ENCODE measurements at places on chromosomes 5 and 9. TPM values are rescaled to one million over a fixed set of nuclear protein-coding genes. Genes with fewer than 3 reads are reported as not detected.
A peak's percentile ranks its signal among the peaks of the same experiment; 100 is the strongest.

DNA sequence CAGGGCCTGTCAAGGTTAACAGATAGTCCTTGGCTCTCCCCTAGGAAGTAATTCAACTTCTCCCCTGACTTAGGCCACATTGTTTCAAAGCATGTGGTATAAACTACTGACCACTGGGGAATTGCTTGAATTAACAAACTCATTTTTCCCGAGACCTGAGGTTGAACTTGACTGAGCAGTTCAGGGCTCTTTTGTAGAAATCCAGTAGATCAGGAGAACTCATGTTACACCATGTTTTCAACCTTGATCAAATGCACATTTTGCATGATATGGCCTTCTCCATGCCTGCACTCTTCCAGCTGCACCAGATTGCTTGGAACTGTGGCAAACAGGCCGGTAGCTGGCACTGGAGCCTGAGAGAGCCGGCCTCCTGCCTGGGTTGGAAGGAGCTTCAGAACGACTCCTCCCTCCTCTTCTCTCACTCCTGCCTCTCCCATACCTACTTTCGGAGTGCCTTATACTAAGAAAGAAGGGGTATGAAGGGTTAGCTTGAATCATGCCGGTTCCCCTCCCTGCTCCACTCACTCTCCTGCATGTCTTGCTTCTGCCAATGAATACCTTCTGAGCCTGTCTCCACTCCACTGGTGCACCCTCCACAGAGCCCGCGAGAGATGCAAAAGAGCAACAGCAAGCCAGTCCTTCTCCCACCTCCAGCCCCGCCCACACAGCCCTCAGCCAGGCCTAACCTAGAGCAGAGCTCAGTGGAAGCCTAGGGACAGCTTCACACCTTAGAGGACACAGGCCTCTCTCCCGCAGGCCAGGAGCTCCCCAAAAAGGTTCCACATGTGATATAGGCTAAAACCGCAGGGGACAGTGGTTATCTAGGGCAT lies 159.4 kb downstream of the MACROH2A1 start:
- no peak for DNase-seq

- DNase-seq = no peak
Observed at GRCh38 chr5:110177729-110178128, 488.0 kb downstream of the MAN2A1 start.

- DNase-seq = no peak
Observed at GRCh38 chr9:98185021-98185567, 7.3 kb downstream of the CORO2A start.

DNA sequence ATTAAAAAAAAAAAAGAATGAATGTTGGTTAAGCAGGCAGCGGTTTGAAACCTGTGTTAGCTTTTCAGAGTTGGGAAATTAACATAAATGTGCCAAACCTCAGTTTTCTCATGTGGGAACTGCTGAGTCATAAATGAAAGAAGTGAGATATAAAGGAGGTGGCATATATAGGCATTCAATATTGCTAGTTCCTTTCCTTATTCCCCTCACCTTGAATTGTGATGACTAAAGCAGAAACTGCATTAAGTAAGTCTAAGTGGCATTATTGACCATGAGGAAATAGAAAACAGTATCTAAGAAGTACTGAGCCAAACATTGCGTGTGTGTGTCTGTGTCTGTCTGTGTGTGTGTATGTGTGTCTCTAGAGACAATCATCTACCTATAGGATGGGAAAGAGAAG lies 691.2 kb downstream of the TLR4 start:
- DNase-seq = no peak

DNA sequence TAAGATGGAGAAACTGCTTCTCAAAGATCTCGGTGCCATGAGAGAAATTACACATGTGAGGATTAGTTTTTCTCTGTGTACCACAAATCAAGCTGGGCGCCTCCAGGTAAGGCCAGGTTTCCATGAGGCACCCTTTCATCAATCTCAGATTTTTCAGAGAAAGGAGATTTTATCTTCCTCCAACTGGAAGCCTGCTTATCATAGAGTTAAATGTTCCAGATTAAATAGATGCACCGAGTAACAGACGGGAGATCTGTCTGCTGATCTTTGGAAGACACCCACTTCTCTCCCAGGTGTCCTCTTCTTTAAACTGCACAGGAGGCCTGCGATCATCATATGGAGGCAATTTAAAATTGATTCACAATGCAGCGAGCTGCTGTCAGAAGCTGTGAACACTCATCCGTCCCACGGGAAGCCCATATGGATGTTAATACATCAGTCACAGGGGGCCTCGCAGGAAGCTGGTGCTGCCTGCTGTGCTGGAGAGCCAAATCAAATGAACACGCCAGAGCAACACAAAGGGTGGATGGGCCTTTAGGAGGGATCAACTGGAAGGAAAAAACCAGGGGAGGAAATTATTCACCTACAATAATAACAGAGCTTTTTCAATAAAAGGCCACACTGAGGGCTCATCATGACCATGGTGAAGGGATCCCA lies 93.3 kb downstream of the TLE1 start:
- DNase-seq = no peak

- DNase-seq = no peak
Observed at GRCh38 chr9:101054657-101055056, 26.1 kb downstream of the PLPPR1 start.

- DNase-seq = no peak
Observed at GRCh38 chr5:180852495-180852894, 8.6 kb downstream of the ZFP62 start.

- no peak for DNase-seq
Observed at GRCh38 chr5:73950441-73950873, 324.5 kb downstream of the ARHGEF28 start.

DNA sequence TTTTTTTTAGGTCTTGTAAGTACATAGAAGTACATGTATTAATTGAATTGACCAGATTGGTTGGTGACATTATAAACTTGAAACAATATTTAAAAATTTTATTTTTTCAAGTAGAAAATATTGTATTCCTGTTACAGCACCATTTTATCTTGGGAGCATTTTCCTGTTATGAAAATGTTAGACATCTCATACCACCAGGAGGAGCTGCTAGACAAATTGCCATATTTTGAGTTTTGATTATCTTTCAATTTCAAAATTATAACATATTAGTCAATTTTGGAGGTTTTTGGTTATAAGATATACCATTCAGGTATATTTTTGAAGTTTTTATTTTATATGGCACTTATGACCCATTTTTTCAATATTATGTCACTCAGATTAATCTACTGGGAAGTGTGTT lies 84.4 kb downstream of the CNTLN start:
- no peak for DNase-seq

DNA sequence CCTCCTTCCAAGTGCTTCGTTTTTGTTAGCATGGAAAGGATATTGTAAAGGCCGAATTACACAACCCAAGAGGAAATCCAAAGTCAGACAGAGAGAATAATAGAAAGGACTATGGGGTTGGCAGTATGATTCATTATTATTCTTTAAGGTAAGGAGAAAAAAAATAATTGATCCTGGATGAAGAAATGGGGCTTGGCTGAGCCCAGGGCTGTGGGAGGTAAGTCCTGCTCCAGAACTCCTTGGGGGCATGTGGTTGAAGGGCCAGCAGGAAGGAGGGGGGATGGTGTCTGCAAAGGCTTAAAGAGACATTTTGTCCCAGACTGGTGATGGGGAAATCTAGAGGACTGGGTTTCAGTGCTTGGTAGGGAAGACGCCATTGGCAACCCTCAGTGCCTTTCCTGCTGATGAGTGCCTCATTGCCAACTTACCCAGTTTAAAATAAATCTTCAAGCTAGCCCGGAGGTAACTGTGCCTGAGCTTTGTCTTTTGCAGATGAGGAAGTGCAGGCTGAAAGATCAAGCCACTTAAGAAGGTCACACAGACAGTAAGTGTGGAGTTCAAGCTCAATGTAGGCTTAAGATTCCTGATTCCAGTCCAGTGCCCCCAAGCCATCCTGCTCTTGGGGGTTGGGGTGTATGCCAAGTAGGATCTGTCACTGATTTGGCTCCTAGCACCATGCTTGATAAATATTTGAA lies 30.2 kb downstream of the FOXI1 start:
- DNase-seq = no peak

- peak; percentile 64 for DNase-seq
Observed at GRCh38 chr5:147857302-147858129, 21.0 kb upstream of the SCGB3A2 start.

DNA sequence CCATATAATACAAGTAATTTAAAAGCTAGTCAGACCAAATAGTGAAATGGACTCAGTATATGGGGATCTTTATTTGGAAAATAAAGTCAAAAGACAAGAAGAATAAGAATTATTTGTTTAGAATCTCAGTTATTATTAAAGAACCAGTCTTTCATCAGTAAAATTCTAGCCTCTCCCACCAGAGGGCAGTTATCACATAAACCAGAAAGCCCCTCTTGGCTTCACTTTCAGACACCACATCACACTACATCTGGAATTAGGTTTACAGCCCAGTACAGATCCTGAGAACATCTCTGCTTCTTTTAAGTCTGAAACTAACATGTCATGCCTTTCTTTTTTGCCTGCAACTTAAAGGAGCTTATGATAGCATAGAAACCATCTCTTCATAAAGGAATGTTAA lies 12.2 kb upstream of the HSPB3 start:
- DNase-seq = peak; percentile 28

GRCh38 chr9:101200852-101201251 lies 172.3 kb downstream of the PLPPR1 start:
- DNase-seq = no peak

DNA sequence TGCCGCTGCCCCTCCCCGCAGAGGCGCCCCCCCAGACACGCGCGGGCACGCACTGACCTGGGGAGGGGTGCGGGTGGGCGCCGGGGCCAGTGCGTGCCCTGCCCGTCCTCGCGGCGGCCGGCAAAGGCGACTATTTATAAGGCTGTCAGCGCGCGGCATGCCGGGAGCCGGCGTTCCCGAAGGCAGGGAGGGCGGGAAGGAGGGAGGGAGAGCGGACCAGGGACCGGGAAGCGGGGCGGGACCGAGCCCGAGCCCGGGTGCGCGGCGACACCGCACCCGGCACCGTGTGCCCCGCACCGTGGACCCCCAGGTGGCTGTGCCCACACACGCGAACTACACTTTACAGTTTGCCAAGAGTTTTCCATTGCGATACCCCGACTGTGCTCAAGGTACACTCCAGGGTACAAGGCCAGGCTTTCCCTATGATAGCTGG lies at the start of gene AK1:
Gene AK1 (minus strand): TSS at position 110 of the 433 bp plus-strand sequence. CDS start 3,058 bp downstream, outside the sequence.
- no peak for DNase-seq

DNA sequence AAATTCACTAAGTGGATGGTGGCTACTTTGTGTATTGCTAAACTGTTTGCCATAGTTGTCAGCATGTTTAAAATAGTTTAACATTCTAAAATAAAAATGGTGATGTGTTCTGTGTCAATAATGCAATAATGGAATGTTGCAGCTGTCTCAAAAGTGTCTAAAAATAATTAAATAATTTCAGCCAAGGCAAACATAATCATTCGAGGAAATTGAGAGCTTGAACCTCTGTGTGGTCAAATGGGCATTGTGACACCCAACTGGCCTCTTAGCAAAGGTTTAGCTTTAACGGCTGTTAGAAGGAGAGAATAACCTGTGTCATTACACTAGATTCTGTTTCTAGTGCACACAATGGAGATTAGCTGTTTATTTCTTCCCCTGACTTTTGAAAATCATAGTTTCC lies 278.5 kb downstream of the TMEM167A start:
- no peak for DNase-seq

- DNase-seq = no peak
Observed at GRCh38 chr5:115374057-115374775, 77.8 kb upstream of the CCDC112 start.

DNA sequence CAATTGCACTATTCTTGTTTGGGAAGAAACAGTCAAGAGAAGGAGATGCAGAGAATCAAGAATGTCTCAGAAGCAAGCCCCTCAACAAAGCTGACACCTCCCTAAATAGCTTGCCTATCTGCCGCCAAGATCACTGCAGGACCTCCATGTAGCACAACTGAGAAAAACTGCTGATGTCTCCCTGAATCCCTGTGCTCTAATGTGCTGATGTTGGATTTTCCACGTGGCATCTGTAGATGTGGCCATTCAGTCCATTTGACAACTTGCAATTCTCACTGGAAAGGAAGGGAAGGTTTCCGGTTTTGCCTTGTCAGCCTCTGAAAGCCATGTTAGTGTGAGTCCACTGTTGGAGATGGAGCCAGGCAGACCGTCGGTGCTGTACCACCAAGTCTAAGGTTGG lies 374.0 kb downstream of the DIRAS2 start:
- no peak for DNase-seq

- no peak for DNase-seq
Observed at GRCh38 chr9:131631306-131631705, 86.0 kb downstream of the PRRT1B start.

DNA sequence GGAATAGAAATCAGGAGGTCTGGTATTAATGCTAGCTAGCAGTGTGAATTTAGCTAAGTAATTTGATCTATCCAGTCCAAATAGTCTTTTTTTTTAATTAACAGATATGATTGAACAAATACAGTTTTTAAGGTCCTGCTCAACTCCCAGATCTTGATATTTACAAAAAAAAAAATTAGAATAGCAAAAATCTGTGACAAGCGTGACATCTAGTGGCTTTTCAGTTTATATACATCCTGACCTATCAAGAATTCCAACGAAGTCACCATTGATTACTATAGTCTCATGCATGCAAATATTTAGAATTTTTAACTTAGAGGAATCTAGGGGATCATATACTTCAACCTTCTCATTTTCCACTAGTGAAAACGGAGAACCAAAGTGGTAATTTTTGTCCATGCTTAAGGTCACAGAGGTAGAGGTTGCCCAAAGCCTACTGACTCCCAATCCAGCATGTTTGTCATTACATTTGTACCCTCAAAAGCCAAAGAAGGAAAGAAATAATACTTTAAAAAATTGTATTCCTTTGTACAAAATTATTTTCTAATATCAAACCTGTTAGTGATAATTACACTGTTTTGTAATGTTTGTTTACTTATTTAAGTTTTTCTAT lies 17.6 kb upstream of the TARS1 start:
- DNase-seq = no peak

- DNase-seq = no peak
Observed at GRCh38 chr9:96253059-96253696, 48.8 kb downstream of the HSD17B3 start.

- DNase-seq = no peak
Observed at GRCh38 chr9:71638627-71639026, 129.7 kb downstream of the CEMIP2 start.

GRCh38 chr9:114570742-114571141 lies 16.8 kb upstream of the ATP6V1G1 start:
- no peak for DNase-seq

ECSCR gene
- 76.8 TPM for polyA plus RNA-seq

PARP8 gene
- polyA plus RNA-seq = 26.0 TPM

UBE2QL1 gene
- 0.21 TPM for polyA plus RNA-seq

PCDHGB6 gene
- 6.4 TPM for polyA plus RNA-seq

DMGDH gene
- 2.9 TPM for polyA plus RNA-seq

WDR38 gene
- polyA plus RNA-seq = 0.85 TPM

IL3 gene
- not detected for polyA plus RNA-seq

BTNL3 gene
- polyA plus RNA-seq = not detected

SLC24A2 gene
- 0.63 TPM for polyA plus RNA-seq

NPR2 gene
- 54.2 TPM for polyA plus RNA-seq
